Stimulated activated CD8-positive, alpha-beta memory T cell treated with anti-CD3 and anti-CD28 coated beads, Interleukin-4, amount 100 ng/mL, for 4 hours (primary cell): ENCODE measurements at places on chromosomes 5 and 9.

- no peak for DNase-seq
These were observed 241.5 kb upstream of the PIK3R1 start for GRCh38 chr5:67974054-67974453.

- no peak for DNase-seq
These were observed 14.9 kb upstream of the GABRG2 start for GRCh38 chr5:162052676-162053075.

DNA sequence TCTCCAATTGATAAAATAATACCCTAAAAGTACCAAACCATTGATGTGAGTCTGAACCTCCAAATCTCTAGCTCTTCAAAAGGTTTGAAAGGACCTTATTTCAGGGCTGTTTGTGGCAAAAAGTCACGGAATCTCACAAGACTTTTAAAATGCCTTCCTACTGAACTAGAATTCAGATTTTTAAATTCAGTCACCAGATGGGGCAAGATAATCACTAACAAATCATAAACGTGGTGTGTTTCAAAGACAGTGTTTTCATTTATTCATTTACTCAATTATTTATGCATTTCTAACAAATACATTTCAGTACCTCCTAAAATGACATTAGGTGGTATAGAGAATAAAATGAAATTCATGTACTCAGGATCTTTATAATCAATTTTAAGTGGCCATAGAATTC, 68.2 kb upstream of the SMC2 start:
- no peak for DNase-seq

GRCh38 chr5:14953075-14953607, 81.6 kb upstream of the ANKH start:
- DNase-seq, result no peak

DNA sequence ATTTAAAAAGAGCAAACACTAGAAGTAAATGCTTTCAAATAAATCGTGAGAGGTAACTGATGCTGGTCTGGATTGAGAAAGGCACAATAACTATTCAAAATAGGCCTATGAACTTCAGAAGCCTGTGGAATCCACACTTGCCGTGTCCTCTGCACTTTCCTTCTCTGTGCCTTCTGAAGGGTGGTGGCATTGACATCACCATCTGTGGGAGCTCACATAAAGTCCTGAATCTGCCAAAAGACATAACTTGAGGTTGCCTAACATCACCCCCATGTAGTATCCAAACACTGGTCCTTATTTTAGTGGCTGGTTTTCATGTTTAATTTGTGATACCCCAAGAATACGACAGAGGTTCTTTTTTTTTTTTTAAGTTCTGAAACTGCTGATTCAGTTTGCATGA, 59.8 kb downstream of the IRF1 start:
- no peak for DNase-seq
